ENCODE measurements at places on chromosomes 4 and X. TPM values are rescaled to one million over a fixed set of nuclear protein-coding genes. Genes with fewer than 3 reads are reported as not detected.

- H3K4me3 ChIP-seq: no peak overlapping the region
- no peak for DNase-seq
- H3K27me3 ChIP-seq: no peaks in the 10 kb centered on the region
- H3K36me3 ChIP-seq: no peaks in the 10 kb centered on the region
- H3K4me1 ChIP-seq: no peaks in the 10 kb centered on the region
- H3K27ac ChIP-seq: no peak overlapping the region
Observed at GRCh38 chr4:73447671-73448070, 11.7 kb downstream of the AFP start.

GRCh38 chrX:47215291-47215900 is 3.1 kb upstream of the CDK16 start:
- H3K4me1 ChIP-seq: peaks cover 6% of the 10 kb centered on the region
- peaks cover 22% of the 10 kb centered on the region for H3K36me3 ChIP-seq
- peak overlapping the region; percentile 3 for H3K27ac ChIP-seq
- H3K4me3 ChIP-seq: no peak overlapping the region
- H3K27me3 ChIP-seq: no peaks in the 10 kb centered on the region

DNA sequence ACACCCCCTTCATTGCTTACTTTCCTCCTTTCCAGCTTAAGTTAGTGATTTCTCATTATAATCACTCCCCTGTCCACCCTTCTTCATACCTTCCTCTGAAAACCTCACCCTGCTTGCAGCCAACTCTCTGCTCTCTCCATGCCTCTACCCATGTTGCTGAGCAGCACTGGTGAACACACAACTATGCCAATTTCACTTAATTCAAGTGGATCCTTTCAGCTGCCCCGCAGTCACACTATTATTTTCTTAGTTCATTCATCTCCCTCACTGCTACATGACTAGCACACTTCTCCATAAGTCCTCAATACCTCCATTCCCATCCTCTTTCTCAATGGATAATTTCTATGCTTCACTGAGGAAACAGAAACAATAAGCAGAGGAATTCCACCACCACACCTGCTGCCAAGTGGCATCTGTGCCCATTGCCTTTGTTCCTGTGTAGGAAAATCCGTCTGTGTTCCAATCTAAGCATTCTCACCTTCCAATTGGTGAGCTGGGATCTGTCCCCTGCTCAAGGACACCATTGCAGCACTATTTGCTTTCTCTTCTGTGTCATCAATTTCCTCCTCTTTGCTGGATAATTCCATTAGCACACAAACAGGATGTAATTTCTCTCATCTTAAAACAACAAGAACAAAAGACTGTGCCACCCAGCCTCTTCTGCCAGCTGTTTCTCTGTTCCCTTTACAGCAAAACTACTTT is 25.2 kb upstream of the PRSS48 start:
- no peak overlapping the region for H3K27ac ChIP-seq
- H3K27me3 ChIP-seq: no peaks in the 10 kb centered on the region
- H3K36me3 ChIP-seq: no peaks in the 10 kb centered on the region
- no peaks in the 10 kb centered on the region for H3K4me1 ChIP-seq
- no peak for DNase-seq

DNA sequence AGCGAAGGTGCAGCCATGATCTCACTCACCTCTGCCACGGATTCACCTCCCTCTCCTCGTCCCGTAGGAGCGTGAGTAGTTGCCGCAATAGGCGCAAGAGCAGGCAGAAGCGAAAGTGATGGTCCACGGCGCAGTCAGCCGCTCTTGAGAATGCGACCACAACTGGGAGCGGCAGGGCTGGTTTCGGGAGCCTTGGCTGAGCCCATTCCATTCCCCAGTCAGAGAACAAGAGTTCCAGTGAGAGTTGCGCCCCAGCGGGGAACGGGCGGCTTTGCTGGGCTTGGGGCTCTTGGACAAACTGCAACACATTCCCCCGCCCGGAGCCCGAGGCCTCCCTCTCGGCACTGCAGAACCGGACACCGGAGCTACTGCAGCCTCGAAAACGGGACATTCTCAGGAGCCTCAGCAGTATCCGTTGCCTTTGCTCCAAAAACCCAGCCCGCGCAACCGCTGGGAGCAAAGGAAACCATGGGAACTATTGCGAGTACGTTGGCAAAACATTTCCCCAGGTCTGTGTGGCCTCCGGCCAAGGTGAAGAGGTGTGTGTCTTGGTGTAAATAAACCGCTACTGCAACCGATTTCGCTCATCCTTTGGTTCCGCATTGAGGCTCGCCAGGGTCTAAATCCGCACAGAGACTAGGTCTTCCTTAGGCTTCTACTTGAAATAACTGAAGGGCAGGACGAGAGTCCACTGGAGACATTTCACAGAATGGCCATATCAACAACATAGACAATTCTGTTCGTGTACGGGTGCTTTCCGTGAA is 5.7 kb upstream of the ZBTB33 start:
- no peaks in the 10 kb centered on the region for H3K36me3 ChIP-seq
- H3K27ac ChIP-seq: peak overlapping the region; percentile 47
- peaks cover 6% of the 10 kb centered on the region for H3K4me1 ChIP-seq
- H3K4me3 ChIP-seq: peak overlapping the region; percentile 77
- DNase-seq: peak; percentile 77

DNA sequence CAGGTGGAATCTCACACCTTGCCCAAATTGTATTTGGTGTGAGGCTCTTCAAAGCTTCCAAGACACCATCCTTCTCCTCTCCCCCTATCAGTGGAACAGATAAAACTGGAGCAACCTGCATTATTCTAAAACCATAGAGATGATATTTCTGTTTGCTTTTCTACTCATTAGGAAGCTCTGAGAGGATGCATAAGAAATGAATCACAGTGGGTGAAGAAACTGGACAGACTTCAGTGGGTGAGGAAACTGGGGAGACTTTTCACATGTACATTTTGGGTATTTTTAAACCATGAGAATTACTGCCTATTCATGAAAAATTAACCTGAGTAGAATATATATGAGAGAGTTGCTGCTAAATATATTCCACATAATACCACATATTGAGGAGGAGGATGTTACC is 16.4 kb downstream of the HAND2 start:
- no peak overlapping the region for H3K27ac ChIP-seq
- no peaks in the 10 kb centered on the region for H3K36me3 ChIP-seq
- H3K4me1 ChIP-seq: no peaks in the 10 kb centered on the region
- no peak overlapping the region for H3K4me3 ChIP-seq
- H3K27me3 ChIP-seq: peaks cover 31% of the 10 kb centered on the region
- DNase-seq: no peak

DNA sequence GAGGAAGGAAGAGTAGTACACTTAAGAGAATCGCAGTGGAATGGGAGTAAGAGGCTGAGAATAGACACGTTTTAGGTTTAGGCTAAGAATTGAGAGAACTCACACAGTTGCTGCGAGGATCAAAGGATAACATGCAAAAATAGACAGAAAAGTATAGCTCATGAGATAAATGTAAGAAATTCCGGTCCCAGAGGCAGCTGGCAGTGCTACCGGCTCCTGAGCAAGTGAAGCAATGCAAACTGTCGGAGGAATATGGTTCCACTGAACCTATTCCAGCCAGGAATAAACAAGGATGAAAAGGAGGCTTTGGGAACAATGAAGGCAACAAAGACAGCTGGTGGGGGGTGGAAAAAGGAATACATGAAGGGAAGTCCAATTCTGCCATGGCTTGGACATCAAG is 191.8 kb downstream of the QDPR start:
- no peaks in the 10 kb centered on the region for H3K36me3 ChIP-seq
- H3K27me3 ChIP-seq: peaks cover 24% of the 10 kb centered on the region
- no peak overlapping the region for H3K4me3 ChIP-seq
- no peak overlapping the region for H3K27ac ChIP-seq
- H3K4me1 ChIP-seq: no peaks in the 10 kb centered on the region

GRCh38 chr4:25413261-25413660 is 36.2 kb downstream of the ANAPC4 start:
- no peaks in the 10 kb centered on the region for H3K27me3 ChIP-seq
- no peak overlapping the region for H3K27ac ChIP-seq
- no peaks in the 10 kb centered on the region for H3K4me1 ChIP-seq

The GDI1 gene
- total RNA-seq: 122 TPM

Measured in HCT116 (cell line).